ENCODE measurements at places on chromosomes 1 and 21.

DNA sequence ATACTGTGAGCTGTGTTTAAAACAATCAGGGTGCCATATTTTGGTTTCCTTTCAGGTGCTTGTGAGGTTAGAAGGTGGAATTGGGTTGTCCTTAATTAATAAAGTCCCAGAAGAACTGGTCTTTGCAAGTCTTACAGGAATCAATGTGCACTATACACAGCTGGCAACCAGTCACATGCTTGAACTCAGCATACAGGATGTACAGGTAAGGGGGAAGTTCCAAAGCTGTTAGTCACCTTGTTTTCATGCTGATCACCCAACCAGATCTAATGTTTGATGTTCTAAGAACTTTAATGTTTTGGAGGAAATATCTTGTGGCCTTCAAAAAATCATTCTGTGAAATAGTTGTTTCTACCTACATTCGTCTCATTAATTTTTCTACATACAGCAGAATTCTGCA, 156.3 kb downstream of the VPS13D start:
- peak; percentile 8 for DNase-seq

DNA sequence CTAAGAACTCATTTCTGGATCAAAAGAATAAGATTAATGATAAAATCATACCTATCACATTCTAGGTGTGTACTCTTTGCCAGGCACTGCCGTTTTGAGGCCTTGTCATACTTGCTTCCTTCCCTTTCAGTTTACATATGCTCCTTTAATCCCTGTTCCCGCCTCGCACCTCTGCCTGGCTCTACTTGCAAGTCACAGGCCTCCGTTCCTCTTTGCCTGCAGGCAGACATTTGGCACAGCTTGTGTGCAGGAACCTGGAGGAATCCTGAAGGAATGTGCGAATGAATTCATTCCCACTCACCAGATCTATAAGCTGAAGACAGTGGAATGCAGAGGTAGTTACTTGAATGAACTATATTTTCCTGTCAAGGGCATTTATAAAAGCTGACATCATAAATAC, 13.8 kb downstream of the WLS start:
- DNase-seq, result no peak

GRCh38 chr1:67537667-67538018, 107.4 kb upstream of the SERBP1 start:
- DNase-seq, result no peak

GRCh38 chr1:100449477-100449876, 88.5 kb upstream of the GPR88 start:
- DNase-seq, result no peak

Measured in T follicular helper cell (primary cell).